ENCODE measurements at places on chromosomes 6 and 20. TPM values are rescaled to one million over a fixed set of nuclear protein-coding genes. Genes with fewer than 3 reads are reported as not detected.

ZC2HC1B gene
- total RNA-seq = not detected

ZSCAN31 gene
- 0.68 TPM for total RNA-seq

MACROD2 gene
- total RNA-seq = 0.08 TPM

LTA gene
- total RNA-seq = 19.4 TPM
